ENCODE measurements at places on chromosomes 16 and 17.

DNA sequence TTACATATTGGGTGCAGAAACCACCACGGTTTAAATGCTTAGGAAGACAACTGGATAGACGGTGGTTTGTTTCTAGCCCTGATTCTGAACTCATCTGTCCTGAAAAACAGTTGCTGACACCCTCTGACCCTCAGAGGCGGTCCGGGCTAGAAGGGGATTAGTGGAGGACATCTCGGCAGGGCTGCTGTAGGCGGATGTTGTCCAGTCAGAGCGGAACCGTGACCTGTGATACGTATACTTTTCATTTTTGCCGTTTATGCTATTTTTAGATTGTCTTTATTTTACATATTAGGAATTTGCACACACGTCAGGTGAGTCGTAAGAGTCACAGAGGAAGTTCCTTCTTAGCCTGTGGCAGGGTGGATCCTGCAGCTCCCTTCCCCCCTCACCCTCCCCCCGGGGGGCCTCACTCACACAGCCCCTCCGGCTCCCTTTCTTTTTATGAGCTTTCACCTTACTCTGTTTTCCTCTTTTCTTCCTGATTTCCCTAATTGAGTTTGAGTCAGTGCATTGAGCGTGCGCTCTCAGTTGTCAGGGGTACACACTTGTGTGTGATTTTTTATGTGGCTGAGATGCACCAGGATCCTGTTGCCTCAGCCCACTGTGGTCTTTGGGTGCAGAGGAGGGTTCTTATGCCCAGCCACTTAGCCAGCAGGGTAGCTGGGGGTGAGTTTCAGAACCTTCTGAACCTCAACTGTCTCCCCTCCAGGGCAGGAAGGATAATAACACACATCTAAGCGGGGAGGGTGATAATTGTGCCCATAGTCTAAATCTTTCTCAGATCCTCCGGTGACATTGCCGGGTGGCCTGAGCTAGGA is 211.1 kb upstream of the CHMP6 start:
- no peak for DNase-seq

DNA sequence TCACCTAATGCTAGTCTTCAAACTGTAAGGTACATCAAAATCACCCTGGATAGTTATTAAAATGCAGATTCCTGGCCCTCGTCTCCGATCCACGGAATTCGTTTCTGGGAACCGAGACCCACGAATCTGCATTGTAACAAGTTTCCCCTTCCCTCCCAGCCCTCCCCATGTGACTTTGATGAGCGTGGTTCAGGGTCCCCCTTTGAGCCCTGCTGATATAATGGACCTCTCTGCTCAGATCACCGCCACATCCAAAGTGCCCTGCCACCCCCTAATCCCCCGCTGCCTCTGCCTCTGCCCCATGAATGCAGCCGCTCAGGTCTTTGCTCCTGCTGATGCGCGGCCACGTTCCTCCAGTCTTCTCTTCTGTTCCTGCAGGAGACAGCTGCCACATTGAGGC is 283.1 kb downstream of the SNX29 start:
- DNase-seq, result no peak

- DNase-seq, result peak; percentile 39
Observed at GRCh38 chr17:47698749-47699535, 5.0 kb downstream of the TBKBP1 start.

DNA sequence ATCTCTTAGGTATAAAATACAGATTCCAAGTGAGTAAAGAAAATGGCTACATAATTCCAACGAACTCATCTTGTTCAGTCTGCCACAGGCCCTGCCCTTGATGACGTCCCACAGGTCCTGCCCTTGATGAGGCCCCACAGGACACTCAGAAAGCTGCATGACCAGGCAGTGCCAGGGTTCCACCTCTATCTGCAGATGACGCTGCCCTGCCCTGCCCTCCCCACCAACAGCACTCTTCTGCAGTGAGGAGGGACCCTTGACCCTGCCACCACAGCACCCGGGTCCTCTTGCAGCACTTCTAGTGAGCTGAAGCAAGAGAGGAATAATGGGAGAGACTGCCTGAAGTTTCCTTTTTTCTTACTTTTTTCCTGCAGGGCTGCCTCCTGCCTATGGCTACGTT is 118.4 kb downstream of the VPS53 start:
- DNase-seq, result no peak

- no peak for DNase-seq
Observed at GRCh38 chr17:35548978-35549377, 11.5 kb upstream of the SLFN12L start.

DNA sequence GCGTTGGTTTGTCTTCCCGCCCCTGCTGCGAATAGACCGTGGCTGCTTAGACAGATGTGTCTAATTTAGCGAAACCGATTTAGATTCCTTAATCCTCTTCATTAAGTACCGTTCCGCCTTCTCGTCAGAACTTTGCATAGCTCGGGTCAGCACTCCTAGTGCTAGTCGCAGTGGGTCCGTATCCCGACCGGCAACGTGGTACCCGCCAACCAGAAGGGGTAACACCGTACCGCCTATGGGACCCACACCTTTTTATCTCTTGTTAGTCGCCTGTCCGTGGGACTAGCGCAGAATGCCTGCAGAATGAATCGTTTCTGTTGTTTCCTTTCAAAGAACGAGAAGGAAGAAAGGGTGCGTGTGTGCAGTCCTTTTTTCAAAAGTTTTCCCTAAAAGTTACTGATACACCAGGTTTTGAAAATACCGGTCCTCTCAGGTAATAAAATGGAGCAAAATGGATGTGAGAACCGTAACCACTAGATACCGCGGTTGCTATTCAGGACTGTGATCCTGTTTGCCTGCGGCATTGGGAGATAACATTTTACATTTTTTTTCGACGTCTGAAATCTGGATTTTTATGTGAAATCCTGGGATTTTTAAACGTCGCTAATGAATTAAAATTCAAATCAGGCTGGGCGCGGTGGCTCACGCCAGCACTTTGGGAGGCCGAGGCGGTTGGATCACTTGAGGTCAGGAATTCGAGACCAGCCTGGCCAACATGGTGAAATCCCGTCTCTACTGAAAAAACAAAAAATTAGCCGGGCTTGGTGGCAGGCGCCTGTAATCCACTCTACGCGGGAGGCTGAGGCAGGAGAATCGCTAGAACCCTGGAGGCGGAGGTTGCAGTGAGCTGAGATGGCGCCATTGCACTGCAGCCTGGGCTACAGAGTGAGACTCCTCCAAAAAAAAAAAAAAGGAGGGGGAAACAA is 998 bp upstream of the SRSF1 start:
- no peak for DNase-seq

GRCh38 chr17:17387498-17388362 is 84.6 kb downstream of the NT5M start:
- DNase-seq, result no peak

- DNase-seq, result no peak
Observed at GRCh38 chr17:43784628-43785101, 4.4 kb downstream of the CFAP97D1 start.

DNA sequence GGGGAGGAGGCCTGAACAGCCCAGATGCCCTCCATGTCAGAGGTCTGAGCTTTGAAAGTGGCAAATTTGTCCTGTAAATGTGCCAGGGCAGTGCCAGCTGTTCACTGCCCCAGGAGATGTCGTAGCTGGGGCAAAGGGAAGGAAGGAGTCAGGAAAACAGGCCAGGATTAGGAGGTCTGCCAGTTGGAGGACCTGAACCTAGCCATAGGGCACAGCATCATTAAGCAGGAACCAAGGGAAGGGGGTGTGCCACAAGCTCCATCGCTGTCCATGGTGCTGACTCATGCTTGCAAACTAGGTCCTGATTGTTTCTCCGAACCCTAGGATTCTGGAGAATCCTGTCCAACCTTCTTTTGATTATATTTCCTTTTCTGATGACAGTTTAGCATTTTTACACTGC is 124.2 kb downstream of the TMEM132E start:
- DNase-seq, result peak; percentile 24

DNA sequence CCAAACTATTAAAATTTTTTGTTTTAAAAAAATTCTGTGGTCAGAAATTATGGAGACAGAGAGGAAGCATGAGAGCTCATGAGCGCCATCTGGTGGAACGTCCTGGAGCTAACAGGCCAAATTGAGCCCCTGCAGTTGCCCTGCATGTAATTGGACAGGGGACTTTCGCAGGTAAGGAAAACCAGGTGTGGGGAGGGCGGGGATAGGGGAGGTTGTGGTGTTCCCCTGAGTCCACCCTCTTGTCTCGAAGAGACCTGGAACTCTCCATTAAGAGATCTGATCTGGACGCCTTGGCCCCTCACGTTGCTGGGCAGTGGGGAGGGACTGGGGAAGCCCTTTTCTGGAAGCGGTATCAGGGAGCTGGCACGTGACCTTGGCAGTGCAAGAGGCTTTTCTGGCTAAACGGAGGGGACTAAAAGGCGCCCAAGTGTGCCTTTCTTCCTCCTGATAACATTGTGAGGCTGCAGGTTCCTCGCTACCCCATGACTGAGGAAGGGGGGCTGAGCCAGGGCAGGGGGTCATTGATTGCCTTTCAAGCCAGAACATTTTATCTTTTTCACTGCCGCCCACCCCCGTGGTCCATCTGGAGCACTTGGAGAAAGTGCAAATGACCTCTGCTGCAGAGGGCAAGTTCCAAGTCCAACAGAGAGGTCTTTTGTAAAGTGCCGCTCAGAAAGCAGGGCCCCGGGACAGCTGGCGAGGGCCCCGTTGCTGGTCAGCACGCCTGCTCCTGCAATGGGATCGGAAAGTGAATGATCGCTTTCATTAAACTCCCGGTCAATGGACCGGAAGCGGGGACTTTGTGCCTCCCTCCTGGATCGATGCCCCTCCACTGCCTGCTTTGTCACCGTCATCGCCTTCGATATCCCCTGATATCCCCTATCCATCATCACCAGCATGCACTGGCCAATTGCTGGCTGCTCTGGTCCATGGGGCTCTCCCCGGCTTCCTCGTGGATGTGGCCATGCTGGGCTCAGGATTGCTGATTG is 18.4 kb downstream of the PDILT start:
- peak; percentile 40 for DNase-seq

DNA sequence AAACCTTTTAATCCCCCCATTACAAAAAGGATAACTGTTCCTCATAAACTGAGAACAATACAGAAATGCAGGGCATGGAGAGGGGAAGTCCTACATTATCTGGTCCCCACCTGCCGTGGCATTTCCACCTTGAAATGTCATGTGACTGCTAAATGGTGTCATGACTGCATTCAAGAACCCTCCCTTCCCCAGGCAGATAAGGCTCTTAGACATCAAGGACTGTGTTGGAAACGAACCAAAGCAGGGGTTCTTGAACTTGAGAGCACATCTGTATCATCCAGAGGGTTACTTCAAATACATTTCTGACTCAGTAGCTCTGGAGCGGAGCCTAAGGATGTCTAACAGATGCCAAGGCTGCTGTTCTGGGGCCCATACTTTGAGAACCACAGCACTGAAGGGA is 18.4 kb downstream of the CMTM3 start:
- DNase-seq, result no peak

DNA sequence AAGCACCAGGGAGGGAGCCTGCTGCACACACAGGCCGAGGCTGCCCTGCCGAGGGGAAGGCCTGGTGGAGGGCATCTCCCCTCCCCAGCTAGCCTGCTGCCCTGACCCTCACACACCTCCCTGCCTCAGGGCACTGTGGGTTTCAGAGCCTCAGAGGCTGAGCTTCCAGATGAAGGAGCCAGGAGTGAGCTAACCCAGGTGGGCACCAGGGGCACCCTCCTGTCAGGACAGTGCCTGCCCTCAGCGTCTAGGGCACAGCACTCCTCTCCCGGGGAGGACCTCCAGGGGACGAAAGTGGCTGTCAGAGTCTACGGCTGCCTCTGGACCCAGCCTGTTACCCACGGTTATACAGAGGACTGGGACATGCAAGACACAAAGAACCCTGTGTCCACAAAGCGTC is 22.8 kb upstream of the DLX4 start:
- DNase-seq, result no peak

DNA sequence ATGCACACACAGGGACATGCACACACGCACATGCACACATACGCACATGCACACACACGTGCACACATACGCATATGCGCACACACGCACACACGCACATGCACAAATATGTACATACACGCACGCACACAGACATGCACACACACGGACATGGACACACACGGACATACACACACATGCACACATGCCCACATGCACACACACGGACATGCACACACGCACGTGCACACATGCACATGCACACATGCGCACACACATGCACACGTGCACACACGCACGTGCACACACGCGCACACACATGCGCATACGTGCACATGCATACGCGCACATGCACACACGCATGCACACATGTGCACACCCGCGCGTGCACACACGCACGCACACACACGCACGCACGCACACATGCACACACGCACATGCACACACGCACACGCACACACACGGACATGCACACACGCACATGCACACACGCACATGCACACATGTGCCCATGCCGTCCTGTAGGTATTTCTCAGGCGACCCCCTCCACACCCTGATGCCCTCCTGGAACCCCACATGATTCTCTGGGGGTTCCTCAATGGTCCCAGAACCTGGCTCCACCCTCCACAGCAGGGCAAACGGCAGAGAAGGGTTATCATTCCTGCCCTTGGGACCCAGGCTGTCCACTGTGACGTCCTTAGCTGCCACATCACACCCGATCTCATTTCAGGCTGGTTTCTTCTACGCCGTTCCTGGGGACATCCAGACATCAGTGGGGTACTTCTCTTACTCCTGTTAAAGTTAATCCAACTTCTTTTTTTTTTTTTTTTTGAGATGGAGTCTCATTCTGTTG is 9.6 kb upstream of the RBFOX3 start:
- DNase-seq, result no peak

- no peak for DNase-seq
Observed at GRCh38 chr17:79997011-79997660, 38.5 kb downstream of the TBC1D16 start.

DNA sequence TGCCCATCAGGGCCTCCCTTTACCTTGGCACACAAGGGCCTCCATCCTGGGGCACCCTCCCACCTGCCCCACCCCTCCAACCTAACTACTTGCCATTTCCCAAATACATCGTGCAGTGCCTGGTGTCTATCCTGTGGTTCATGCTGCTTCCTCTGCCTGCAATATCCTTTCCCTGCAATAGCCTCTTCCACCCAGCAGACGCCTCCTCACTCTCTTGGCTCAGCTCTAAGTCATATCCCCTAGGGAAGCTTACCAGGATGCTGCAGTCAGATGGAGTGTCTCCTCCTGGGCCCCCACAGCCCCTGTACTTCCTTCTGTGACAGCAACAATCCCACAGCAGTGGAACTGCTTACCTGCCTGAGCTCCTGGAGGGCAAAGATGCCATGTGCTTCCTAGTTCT is 36.7 kb downstream of the CCDC182 start:
- DNase-seq, result no peak

DNA sequence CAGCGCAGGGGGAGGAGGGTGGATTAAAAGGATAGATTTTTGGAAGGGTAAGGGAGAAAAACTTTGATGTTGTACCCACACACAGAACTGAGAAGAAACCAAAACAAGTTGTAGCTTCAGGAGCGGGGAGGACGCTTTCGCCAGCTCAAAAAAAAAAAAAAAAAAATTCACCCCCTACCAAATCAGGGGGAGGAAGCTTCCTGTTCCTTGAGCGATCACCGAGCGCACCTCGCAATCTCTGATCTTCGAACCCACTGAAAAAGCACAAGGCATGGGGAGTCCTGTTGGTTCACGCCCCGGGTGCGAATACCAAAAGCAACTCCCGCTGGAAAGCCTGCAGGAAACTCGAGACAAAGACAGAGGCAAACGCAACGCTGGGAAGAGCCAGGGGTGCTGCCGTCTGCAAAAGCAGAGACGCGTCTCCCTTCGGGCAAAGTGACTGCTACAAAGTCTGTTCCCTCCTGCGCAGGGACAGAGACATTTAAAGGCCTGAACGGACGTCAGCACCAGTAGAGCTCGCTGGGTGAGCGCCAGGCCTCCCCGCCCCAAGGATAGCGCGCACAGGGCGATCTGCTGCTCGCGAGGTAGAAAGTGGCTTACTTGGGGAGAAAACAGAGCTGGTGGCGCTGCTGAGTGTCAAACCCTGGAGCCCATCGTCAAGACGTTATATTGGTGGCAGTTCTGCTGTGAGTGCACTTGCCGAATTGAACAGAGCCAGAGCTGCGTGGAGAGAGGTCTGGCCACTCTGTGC is 190.4 kb downstream of the USP22 start:
- DNase-seq, result no peak
